ENCODE measurements at places on chromosomes 1 and 21.

- no peak for DNase-seq
Measured at GRCh38 chr1:199931666-199932377, 95.7 kb upstream of the NR5A2 start.

DNA sequence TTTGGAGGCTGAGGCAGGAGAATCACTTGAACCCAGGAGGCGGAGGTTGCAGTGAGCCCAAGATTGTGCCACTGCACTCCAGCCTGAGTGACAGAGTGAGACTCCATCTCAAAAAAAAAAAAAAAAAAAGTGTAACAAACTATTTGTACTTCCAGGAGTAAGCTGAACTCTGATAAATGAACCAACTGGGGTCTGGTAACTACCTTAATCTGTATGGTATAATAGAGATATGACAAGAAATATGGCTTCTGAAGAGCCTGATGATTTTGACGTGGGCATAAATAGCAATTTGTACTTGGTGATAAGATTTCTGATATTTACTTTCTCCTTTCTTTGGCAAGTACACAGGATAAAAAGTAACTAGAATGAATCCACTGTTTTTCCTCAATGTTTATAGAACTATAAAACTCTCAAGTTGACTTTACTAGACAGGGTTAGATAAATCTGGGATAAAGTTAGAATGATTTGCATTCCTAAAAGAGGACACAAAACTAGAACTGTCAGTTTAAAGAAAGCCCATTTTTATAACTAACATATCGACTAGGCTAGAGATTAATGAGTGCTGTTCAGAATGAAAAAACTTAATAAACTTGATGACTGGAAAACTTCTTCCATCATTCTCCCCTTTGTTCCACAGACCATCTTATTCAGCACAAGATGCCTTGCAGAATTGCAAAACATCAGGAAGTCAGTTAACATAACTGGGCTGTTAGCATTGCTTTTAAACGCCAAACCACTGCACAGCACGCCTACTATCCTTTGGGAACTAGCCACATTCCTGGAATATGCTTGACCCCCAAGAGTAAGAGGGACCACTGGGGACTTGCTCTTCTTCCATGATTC is 51.5 kb upstream of the EDARADD start:
- no peak for DNase-seq

DNA sequence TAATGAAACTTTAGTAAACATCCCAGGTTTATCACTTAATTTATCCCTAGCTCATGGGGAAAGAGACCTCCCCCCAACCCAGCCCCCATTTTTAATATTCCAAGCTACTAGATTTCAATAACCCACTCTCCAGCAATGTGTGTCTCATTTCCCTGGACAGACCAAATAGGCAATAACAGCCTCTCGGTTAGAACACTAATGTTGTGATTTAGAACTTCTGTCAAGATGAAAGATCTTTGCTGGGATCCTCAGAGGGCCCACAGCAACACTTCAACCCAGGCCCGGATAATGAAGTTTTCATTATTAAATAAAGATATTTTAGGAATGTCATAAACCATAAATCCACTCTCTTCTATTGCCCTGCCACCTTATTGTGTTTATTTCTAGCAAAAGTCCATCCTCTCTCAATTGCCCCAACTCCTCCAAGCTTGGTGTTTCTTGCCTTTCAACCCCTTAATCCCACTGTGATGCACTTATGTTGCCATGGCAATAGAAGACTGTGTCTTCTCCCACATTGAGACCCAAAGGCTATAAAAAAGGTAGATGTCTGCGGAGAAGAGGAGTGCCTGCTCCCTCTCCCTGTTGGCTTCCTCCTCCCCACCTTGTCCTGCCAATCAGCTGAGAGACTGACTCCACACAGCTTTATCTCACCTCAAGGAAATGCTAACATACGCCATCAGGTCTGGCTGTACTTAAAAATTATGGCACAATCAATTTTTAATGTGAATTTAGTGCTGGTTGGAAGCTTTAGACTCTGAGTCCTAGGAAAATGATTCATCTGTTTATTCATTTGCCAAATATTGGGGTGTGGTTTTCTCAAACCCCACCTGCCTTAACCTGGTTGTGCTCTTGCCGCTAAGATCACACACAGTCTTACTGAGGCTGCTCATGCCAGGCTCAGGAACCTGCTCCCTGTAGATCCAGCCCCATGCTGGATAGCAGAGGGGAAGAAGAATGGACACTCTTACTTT is 258.3 kb upstream of the CAMK1G start:
- DNase-seq = no peak

DNA sequence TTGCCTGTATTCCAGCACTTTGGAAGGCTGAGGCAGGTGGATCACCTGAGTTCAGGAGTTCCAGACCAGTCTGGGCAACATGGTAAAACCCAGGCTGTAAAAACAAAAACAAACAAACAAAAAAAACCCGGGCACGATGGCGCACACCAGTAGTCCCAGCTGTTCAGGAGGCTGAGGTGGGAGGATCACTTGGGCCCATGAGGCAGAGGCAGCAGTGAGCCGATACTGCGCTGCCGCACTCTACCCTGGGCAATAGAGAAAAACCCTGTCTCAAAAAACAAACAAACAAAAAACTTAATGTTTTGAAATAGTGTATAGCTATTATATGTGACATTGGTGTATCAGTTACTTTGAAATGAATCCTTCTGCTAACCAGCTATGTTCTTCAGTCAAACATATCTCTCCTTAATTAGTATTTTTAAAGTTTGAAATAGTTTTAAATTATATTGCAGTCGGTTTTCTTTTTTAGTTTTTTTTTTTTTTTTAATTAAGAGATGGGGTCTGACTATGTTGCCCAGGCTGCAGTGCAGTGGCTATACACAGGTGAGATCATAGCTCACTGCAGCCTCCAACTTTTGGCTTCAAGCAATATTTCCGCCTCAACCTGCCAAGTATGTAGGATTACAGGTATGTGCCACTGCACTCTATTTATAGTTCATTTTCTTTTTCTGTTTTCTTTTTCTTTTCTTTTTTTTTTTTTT is 11.3 kb downstream of the SPEN start:
- no peak for DNase-seq

GRCh38 chr1:213622365-213623063 is 365.3 kb upstream of the PROX1 start:
- no peak for DNase-seq

DNA sequence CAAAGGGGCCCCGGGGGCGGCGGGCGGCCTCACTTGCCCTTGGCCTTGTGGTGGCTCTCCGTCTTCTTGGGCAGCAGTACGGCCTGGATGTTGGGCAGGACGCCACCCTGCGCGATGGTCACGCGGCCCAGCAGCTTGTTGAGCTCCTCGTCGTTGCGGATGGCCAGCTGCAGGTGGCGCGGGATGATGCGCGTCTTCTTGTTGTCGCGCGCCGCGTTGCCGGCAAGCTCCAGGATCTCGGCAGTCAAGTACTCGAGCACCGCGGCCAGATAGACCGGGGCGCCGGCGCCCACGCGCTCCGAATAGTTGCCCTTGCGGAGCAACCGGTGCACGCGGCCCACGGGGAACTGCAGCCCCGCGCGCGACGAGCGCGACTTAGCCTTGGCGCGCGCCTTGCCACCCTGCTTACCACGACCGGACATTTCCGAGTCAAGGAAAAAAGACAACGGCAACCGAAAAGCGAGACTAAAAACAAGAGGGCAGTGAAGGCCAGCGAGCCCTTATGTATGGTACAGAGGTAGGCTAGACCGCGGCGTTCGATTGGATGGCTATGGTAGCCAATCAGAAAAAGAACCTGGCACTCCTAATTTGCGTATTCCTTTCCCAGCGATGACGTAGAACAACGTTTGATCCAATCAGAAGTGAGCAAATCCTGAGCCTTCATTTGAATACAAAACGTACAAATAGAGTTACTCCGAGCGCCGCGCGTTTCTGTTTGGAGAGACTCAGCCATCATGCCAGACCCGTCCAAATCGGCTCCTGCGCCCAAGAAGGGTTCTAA is 29.6 kb upstream of the RNF187 start:
- DNase-seq = peak; percentile 65

- DNase-seq = no peak
Measured at GRCh38 chr1:99622702-99623347, 23.1 kb upstream of the PALMD start.

DNA sequence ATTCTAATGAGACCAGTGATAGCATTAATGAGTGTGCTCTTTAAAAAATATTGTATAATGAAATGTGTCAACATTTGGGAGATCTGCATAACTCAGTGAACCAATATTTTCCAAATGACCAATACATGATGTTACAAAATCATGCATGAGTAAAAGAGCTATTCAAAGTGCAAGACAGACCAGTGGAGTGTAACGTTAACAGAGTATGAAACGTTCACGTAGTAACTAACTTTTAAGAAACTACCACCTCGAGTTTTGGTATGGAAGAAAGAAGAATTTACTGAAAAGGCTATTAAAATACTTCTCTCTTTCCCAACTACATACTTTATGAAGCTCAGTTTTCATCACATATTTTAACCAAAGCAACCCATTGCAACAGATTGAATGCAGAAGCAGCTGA is 9.6 kb upstream of the SLC6A9 start:
- no peak for DNase-seq

DNA sequence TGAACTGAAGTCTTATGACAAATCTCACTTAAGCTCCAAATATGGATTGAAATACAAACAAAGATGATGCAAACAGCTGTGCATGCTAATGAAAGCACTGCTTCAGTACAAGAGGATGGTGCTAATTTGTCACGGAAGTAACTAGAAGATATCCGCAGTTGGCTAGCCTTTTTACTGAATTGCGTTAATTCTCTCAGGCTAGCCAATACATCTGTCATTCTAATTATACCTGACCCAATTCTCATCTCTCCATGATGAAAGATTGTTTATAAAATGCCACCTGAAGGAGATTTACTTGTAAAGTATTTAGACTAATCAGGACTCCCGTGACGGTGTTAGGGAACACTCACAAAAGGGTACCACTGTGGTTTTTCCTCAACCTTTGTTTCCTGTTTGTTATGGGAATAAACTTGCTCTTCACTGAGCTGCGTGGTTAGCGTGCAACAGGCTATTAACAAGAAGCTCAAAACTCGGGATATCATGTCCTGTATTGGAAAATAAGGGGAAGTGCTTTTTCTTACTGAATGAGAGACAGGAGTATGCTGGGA is 162.5 kb downstream of the APP start:
- no peak for DNase-seq

GRCh38 chr1:7942214-7942921 is 1.7 kb upstream of the TNFRSF9 start:
- no peak for DNase-seq

- no peak for DNase-seq
Measured at GRCh38 chr21:38284216-38284615, 27.4 kb downstream of the KCNJ15 start.

DNA sequence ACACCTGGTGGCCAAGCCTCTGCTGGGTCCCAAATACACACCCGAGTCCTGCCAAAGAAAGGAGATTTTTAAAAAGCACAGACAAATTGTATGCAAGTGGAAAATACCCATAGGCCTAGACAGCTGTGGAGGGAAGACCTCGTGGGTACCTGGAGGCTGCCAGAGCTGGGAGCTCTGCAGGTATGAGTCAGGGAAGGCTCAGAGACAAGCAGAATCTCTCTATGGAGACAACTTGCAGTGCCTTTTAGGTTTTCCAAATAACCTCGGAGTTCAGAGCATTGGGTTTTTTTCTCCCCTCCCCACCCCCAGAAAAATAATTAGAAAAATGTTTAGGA is 127.7 kb downstream of the EDEM3 start:
- DNase-seq = no peak

DNA sequence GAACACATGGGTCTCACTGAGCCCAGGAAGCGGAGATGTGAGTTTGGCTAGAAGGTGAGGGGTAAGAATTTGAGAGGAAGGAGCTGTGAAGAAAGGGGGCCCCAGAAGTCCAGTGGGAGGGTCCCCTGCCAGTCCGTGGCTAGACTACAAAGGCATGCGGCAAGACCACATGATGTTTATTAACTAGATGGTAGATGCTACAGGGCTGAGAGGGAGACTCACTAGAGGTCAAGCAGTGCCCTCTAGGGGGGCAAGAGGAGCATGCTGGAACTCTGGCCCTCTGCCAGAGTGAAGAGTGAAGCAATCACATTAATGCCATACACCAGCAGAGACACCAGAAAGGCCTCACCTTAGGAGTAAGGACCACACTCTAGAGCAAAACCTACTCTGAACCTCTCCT is 12.2 kb downstream of the KIAA0319L start:
- no peak for DNase-seq

DNA sequence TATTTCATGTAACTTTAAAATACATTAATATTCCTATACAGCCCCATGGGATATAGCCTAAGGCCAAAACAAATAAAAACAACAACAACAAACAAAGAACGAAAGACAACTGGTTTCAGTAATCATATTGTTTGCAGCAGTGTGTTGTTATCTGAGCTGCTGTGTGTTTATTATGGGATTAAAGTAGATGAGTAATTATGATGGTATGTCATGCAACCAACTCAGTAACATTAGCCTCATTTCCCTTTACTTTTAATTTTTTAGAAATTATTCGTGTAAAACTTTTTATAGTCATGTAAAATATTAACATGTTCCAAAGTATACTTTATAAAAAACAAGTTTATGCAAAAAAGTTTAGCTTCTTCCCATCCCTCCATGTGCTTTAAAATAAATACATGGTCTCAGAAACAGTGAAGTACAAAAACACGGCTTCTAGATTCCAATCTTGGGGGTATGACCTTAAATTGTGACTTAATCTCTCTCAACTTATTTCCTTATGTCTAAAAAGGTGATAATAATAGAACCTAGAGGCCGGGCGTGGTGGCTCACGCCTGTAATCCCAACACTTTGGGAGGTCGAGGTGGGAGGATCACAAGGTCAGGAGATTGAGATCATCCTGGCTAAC is 176.1 kb downstream of the SLC45A1 start:
- no peak for DNase-seq

DNA sequence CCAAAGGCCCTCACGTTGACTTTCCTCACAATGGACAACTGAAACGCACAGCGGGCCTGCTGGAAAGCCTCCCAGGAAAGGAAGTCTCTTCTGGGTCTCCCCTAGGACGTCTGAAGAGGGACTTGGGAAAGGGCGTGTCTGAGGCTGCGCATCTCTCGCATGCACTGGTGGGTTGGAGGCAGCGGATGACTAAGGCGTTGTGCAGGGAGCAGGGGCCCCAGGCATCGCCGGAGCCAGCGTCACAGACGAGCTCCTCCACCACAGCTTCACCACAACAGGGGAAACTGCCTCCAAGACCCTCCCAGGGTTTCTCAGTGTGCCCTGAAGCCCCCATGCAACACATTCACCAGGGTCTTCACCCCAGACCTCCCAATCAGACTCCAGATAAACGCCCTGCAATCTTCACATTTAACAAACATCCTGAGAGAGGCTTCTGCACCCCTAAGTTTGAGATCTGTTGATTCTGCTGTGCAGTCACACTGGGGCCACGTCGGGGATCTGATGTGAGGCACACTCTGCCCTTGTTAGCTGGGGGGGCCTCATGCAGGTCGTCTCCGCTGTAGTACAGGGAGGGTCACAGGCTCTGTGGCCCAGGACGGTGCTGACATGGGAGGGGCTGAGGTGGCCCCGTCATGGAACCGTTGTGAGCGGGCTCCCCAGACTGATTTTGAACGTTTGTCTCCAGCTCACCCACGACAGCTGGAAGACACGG is 7.0 kb upstream of the TFF1 start:
- DNase-seq = no peak

- no peak for DNase-seq
Measured at GRCh38 chr1:229629261-229629660, 3.2 kb downstream of the URB2 start.
